ENCODE measurements at places on chromosomes 12 and 14.

- no peak for DNase-seq
Observed at GRCh38 chr12:12997156-12997555, 2.9 kb downstream of the HEBP1 start.

DNA sequence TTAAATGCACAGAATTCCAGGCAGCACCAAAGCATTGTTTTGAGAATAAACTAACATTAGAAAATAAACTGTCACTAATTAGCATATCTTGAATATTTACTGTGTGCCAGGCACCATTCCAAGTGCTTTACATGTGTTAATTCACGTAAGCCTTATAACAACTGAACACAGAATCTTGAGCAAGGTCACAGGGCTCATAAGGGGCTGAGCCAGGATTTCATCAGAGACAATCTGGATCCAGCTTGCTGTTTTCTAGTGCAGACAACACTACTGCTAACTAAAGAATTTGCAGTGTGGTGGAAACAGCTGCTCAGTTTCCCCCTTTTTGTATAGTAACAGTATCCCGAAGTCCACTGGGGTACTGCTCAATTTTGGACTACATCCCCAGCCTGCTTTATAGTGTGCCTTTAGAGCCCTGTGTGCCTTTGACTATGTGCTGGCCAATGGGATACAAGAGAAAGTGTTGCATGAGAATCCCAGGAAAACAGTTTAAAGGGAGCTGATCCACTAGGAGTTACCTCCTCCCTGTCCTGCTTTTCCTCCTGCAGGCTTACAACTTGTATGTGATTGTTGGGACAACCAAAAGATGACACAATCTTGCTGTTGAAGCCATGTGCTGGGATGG, 36.0 kb upstream of the RMST start:
- no peak for DNase-seq

DNA sequence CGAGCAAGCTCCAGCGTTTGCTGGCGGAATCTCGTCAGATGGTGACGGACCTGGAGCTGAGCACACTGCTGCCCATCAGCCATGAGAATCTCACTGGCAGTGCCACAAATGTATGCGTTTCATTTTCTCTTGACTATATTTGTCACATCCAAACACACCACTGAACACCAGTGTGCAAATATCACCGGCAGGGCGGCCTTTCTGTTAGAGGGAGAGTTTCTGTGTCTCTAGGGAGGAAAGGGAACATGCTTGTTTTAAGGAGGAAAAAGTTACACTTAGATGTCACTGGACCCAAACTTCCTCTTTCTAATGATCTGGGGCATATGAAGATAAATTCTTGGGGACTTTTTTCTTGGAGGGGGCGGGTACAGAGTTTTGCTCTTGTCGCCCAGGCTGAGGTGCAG, 21.9 kb upstream of the HIP1R start:
- DNase-seq: no peak

DNA sequence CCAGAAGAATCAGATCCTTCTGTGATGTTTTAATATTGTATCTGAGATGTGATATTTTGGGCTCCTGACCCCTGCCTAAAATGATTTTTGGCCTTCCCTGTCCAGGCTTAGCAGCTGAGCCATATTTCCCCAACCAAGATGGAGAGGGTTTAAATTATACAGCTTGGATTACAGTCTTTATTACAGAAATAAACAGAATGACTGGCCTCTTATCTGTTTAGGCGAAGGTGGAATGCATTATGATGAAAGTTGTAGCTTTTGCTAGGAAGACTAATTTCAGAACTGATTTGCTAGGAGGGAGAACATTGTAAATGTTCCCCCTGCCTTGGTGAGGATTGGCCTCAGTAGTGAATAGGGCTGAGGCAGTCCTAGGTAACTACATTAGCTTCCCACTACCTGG, 23.3 kb downstream of the BMAL2 start:
- no peak for DNase-seq

DNA sequence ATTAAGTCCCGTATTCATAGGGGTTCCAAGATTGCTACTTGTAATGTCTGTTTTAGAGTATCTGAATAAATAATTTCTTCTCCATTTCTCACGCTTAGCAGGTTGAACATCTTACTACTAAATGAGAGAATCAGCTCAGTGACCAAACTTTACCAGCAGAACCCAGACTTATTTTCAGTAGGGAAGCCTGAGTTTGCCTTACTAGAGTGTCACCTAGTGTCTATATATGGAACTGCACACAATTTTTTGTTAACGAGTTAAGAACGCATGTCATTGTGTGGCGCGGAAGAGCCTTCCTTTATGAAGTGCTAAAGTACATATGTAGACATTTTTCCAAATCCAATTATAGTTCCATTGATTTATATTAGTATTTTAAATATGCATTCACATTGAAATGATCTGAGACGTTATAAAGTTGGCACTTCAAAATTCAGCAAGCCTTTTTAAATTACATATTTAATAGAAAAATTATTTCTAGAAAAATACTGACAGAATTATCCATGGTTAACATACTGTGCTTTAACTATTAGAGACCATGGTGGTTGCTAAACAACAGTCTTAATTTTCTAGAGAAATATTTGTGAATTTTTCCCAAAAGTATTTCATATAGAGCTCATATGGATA, 88.3 kb downstream of the RPS29 start:
- DNase-seq: peak; percentile 65

- DNase-seq: peak; percentile 18
Observed at GRCh38 chr14:21258005-21258888, 11.0 kb downstream of the HNRNPC start.

DNA sequence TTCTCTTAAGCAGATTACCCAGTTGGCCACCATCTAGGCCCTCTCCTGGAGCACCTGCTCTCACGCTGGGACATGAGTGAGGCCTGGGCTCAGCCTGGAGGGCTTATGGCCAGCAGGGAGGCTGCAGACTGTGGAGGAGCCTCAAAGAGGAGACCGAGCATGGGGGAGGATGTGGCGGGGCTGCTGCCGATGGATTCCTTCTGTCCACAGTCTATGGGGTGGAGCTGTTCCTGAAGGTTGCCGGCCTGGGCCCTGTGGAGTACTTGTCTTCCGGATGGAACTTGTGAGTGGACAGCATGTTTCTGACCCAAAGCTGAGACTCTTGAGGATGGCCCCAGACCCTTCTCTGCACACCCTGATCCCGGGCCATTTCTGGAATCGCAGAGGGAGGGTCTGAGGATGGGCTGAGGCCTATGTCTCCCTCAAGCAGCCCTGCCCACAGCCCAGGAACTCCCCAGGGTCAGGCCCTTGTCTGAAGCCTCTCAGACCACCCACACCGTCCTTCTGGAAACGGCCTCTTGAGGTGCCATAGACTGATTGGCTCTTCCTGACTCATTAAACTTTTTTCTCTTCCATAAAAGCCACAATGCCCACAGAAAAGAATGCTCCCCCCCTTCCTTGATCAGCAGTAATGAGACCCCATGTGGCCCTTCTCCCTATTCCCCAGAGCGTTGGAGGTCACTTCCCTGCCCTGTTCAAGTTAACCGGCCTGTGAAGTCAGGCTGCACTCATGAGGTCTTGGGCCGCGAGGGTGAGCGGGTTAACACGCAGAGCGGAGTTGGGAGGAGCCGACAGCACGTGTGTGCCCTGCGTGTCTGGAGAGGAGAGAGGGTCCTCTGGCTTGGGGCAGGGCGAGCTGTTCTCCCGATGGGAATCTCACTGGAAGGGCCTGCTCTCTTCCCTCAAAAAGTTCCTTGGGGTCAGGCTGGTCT, 49.0 kb downstream of the SLC8B1 start:
- DNase-seq: no peak

DNA sequence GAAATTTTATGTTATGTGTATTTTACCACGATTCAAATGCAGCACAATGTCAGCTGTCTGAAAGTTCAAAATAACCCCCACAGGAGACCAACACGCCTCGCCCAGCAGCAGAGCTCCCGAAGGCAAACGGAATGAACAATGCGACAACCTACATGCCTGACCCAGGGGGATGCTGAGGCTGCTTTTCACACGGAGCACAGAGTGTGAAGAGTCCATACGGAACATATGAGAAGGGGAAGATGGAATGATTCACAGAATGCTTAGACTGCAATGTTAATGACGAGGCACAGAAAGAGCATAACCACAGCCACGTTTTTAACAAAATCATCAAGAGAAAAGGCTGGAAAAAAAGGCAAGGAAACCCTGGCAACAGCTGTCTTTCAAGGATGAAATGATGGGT, 22.6 kb downstream of the ZFYVE21 start:
- no peak for DNase-seq

GRCh38 chr12:24979329-24979728, 30.4 kb upstream of the BCAT1 start:
- no peak for DNase-seq

DNA sequence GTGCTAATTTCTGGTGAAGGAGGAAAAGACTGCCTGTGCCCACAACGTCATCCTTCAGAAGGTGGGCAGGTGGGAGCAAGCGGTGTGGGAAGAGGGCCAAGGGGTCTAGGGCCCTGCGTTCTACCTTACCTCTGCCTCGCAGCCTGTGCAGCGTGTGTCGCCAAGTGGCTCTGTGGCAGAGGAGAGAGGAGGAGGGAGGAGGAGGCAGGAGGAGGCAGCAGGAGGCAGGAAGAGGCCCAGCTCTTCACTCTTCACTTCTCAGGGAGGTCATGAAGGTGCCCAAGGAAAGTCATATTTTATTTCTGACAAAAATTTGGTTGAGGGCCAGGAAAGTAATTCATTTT, 177.9 kb downstream of the MYRFL start:
- DNase-seq: no peak

DNA sequence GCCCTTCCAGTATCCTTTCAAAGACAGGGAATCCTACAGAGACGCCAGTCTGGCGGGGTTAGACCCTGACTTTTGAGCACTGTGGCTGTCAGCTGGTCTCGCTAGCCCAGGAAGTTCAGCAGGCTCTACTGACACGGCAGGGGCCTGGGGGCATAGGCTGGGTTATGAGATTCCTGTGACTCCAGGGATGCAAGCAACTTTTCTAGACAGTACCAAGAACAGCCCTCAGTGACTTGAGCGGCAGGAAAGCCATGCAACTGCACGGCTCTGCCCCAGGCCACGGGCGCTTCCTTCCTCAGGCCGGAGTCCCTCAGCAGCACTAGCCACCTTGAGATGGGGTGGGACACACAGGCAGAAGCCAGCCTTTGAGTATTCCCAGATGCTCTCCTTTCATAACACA, 5.1 kb upstream of the SIVA1 start:
- DNase-seq: no peak

GRCh38 chr12:56775638-56776037, 12.5 kb downstream of the HSD17B6 start:
- DNase-seq: no peak

DNA sequence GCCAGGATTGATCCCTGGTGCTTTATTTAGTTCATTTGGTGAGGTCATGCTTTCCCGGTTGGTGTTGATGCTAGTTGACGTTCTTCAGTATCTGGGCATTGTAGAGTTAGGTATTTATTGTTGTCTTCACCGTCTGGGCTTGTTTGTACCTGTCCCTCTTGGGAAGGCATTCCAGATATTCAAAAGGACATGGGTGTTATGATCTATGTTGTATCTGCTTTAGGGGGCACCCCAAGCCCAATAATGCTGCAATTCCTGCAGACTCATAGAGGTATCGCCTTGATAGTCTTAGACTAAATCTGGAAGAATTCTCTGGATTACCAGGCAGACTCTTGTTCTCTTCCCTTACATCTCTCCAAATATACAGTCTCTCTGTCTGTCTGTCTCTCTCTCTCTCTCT, 42.1 kb downstream of the AK7 start:
- no peak for DNase-seq

DNA sequence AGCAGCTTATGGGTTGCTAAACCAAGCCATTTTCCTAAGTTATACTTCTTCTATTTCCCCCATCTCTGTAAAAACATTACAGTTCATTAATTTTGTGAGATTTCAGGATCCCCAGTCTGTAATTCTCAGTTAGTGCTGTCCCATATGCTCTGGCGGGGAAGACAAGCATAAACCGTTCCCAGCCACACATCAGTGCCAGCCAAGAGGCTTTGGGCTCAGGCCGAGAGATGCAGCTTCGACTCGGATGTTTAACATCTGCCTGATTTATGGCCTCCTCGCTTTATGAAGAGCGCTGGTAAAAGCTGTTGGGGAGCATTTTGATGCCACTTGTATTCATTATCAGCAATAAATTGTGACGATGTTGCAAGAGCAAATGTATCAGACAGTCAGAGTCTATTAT, 349.1 kb upstream of the CCDC196 start:
- DNase-seq: no peak

DNA sequence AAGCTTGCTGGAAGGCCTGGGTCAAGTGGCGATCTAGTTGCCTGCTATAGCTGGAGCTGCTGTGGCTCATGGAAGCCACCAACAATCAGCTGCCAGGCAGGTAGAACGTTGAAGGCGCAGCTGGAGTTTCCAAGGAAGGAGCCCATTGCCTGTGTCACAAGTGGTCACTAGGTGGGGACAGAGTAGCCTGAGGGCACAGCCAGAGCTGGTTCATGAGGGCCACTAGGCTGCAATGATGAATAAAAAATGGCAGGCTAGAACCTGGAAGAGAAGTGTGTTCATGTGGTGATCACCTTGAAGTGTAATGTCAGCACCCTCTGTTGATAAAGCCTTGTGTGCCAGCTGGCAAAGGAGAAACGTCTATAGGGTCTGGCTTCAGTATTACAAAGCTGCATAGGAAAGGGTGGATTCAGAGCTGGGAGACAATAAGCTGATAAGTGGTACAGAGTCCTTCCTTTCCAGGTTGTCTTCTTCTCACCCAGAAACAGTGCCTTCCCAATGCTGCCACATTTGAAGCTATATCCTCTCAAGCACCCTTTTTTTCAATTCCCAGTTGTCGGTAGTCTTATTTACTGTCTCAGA, 165.8 kb downstream of the EMP1 start:
- DNase-seq: peak; percentile 15

- DNase-seq: peak; percentile 41
Observed at GRCh38 chr14:60349663-60350365, 100.8 kb downstream of the PPM1A start.

DNA sequence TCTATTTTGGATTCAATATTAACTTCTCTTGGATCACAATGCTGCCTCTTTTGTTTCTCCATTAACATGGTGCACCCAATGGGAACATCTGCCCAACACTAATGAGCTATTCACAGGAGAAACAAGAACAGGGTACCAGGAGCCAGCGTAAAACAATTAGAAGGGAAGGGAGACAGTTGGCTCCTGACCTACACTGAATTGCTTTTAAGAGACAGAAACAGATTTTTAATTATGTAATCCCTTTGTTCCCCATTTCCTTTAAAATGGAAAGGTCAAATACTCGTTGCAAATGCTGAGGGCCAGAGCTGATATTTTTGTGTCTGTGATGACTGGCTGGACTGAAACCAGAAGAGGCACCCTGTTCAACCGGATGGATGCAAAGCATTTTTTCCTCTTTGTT, 108.3 kb downstream of the SEC23A start:
- DNase-seq: no peak

DNA sequence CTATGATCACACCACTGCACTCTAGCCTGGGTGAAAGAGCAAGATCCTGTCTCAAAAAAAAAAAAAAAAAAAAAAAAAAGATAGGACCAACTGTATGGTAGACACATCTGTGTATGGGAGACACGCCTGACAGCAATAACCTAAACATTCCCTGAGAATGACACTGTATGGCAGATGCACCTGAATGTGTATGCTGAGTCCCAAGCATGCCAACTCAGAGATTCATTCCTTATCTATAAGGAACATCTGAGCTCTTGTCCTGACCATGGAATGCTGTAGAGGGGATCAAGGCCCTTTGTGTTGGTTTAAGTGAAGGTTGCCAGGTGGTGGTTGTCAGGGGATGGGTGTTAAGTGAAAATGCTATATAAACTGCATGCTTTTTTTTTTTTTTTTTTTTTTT, 19.2 kb upstream of the LGALS3 start:
- no peak for DNase-seq
